Naive thymus-derived CD8-positive, alpha-beta T cell (primary cell): ENCODE measurements at places on chromosomes 12 and 14. TPM values are rescaled to one million over a fixed set of nuclear protein-coding genes. Genes with fewer than 3 reads are reported as not detected.

RFLNA gene
- total RNA-seq: not detected

BEST3 gene
- not detected for total RNA-seq

GNPTAB gene
- 64.2 TPM for total RNA-seq

DNA sequence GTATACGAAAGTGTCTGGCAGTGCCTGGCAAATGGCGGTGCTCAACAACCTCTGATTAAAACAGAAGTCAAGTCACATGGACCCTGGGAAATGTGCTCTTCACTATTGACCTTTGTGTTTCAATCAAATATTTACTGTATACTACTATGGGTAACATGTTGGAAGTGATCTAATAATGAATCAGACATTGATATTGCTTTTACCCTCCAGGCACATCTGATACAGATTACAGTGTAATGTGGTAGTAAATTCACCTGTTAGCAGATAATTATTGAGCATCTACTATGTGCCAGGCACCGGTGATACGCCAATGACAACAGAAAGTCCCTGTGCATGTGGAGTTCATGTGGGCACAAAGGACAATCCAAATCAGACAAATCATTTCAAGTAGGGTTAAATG, 63.1 kb downstream of the STON2 start:
- H3K4me3 ChIP-seq: no peak overlapping the region
- H3K27me3 ChIP-seq: peaks cover 5% of the 10 kb centered on the region
- DNase-seq: no peak
- no peaks in the 10 kb centered on the region for H3K36me3 ChIP-seq

DNA sequence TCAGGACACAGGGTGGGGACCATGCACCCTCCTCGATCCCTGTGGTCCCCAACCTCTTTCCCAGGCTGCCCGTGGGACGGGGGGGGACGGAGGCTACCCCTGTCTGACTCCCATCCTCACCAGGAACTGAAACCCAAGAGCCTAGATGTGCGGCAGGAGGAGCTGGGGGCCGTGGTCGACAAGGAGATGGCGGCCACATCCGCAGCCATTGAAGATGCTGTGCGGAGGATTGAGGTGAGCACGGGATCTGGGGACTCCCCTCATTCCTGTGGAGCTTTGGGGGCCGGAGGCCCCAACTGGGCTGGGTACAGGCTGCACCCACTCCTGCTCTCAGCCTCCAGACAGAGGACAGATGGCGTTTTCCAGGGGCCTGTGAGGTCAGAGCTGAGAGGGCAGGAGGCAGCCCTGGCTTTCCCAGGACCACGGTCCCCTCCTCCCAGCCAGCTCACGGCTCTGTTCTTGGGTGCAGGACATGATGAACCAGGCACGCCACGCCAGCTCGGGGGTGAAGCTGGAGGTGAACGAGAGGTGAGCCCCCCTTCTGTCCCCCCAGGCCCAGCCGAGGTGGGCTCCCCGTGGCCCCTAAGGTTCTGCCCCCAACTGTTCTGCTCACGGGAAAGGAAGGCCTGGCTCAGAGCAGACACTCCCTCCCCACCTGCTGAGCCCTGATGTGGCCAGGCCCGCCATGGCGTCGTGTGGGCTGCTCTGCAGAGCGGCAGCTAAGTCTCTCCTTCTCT, 24.2 kb downstream of the HIP1R start:
- peaks cover 29% of the 10 kb centered on the region for H3K36me3 ChIP-seq
- H3K4me1 ChIP-seq: peaks cover 8% of the 10 kb centered on the region
- DNase-seq: no peak
